ENCODE measurements at places on chromosomes 7 and 10.

- DNase-seq, result no peak
Observed at GRCh38 chr10:1488970-1489548, 248.3 kb downstream of the ADARB2 start.

GRCh38 chr7:130263130-130263529 is 3.5 kb upstream of the CPA2 start:
- no peak for DNase-seq

GRCh38 chr7:2645274-2645868 is 13.6 kb downstream of the TTYH3 start:
- DNase-seq, result no peak

GRCh38 chr7:43585562-43585961 is 2.7 kb downstream of the STK17A start:
- peak; percentile 53 for DNase-seq

DNA sequence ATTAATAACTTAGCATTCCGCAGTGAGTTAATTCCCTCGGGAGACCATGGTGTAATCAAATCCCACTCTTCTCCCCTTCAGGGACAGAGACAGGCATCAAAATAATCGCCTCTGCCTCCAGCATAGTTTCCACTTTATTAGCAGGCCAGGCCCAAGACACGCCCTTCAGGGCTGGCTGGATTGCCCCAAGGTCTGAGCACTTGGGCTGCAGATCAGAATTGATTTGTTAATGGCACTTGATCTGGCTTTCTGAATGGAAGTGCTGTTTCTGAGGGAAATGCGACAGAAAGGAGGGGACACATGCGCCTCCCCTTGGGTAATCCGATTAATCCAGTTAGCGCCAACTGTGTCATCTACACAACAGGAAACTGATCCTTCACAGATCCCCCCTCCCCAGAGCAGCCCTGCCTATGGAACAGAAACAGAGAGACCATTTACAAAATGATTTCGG is 15.6 kb downstream of the CHAT start:
- DNase-seq, result no peak

- DNase-seq, result peak; percentile 13
Observed at GRCh38 chr7:111098011-111098925, 7.3 kb downstream of the LRRN3 start.

DNA sequence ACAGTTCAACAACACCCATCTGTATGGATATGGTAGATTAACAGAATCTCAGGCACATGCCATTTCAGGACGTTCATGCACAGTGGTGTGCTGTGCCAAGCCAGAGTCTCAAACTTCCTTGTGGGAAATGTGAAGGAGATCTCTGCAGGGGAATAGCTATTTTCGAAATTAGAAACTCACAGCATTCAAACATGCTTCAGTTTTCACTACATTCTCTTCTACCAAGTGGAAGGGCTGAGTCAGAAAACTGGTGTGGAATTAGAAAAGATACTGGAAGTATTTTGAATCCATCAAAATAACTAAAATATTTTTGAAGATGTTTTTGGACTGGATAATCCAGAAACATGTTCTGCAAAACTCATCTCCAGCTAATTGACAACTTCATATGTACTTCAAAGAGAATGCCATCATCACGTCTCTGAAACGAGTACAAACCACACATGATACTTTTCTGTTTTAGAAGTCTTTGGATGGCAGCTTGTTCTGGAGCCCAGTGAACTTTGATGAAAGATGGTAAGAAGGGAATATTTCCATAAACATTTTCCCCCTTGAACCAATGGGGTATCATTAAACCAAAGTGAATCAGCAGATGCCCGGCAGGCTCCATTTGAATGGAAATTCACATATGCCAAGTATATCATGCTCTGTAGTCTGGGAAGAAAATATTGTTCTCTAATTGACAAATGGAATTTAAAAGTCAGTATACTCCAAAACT is 616.3 kb upstream of the IGFBP3 start:
- DNase-seq, result no peak

- DNase-seq, result peak; percentile 37
Observed at GRCh38 chr7:117124591-117125220, 171.4 kb downstream of the ST7 start.

DNA sequence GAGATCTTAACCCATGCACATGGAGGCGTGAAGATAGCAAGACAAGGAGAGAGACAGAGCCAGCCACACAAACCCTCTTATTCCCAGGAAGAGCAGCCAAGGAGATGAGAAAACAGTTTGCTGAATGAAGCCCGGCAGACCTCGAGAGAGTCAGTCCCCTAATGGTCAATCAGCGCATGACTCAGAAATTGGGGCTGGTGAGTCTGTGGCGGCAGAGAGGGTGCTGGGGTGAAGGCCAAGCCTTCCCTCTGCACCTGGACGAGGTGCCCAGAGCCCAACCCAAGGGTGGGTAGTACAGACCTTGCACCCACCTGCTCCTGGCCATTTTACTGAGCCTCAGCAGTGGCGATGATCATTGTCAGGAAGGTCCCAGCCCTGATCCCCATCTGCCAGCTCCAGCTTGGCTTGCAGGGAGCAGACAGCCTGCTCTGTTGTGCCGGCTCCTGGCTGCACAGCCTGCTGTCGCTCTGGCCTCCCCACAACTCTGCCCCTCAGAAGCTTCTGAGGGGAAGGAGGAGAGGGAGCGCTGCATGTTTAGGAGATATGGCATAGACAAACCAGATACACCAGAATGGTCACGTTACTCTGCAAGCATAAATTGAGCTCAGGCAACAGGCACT is 256.6 kb downstream of the RPS24 start:
- no peak for DNase-seq

DNA sequence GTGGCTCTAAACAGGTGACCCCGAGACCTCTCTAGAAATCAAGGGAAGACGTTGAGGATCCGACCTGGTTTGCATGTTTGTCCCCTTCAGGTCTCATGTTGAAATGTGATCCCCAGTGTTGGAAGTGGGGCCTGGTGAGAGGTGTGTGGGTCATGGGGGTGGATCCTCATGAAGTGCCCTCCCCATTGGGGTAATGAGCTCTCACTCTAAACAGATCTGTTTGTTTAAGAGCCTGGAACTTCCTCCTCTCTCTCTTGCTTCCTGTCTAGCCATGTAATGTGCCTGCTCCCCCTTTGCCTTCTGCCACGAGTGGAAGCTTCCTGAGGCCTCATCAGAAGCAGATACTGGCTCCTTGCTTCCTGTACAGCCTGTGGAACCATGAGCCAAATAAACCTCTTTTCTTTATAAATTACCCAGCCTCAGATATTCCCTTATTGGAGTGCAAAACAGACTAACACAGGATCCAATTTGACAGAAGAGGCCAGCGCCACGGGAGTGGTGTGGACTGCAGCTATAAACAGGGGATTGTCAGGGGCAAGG is 10.8 kb upstream of the POLM start:
- no peak for DNase-seq

DNA sequence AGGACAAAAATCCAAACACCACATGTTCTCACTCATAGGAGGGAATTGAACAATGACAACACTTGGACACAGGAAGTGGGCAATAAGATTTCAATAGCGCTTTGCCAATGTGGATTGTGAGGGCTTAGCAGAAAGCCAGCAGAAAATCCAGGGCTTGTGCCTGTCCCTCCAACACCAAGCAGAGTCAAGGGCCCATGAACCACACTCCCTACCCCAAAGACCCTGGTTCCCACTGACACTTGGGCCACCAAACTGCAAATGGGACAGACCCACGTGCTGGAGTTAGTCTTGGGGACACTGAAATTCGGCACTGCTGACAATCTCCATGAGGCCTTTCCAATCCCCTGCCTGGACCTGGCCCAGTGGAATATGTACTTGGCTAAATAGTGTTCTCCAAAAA is 67.0 kb downstream of the GRID1 start:
- no peak for DNase-seq

All from foreskin keratinocyte (primary cell).